ENCODE measurements at places on chromosomes 1 and 21.

DNA sequence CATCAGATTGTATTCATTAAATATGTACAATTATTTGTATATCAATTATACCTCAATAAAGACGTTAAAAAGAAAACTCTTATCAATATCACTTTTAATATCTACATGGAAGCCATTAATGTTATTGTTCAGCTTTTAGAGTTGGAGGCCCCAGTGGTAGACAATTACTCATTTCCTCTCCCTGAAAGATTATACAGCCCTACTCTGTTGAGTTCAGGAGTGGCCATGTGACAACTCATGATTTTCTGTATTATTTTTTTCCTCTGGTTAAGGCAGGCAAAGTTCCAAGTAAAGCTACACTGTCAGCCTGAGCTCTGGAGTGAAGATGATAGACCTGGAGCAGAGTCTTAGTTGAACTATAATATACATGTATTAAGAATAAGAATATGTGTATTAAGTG is 247.9 kb upstream of the B3GALT2 start:
- no peak for DNase-seq

DNA sequence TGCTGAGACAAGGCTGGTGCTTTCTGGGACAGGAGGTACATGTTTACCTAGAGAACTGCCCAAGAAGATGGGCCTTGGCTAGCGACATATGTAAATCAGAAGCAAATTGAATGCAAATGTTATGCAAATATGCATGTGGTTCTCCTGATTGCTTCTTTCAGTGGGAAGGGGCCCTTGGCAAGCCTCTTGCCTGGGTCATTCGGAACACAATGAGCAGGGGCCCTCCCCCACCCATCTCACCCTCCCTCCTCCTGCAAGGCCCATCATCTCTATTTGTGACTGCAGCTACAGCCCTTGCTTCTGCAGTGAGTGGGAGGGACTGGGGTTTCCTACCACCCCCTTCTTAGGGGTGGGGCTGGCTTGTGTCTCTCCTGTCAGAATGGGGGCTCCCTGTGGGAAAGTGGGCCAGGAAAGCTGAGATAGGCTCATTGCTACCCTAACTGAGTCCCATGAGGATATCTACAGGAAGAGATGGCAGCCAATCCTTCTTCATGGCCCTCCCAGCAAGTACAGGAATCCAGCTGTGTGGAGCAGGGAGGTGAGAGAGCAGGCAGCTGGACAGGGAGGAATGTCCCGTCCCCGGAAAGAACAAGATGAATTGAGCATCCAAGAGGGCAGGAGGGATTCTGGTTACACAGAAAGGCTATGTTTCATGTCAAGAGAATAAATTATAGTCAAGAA is 31.0 kb downstream of the FOXD2 start:
- no peak for DNase-seq

DNA sequence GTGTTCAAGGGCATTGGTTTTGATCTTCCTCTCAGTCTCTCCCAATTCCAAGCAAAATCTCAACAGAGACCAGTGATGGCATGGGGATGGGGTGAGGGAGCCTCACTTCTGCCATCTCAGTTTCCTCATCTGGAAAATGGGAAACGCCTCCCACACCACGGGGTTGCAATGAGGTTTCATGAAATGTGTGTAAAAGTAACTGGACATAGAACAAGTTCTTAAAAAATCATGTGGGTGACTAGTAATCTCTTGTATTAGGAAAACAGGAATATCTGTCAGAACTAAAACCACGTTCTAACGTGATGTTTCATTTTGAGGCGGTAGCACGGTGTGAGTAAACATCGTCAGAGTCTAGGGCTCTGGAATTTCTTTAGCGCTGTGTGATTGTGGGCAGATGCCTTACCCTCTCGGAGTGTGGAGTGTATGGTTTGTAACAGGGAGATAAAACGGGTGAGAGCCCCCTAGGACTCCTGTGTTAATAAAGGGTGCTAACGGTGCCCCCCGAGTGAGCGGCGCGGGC is 55.5 kb upstream of the DNAJC6 start:
- no peak for DNase-seq

DNA sequence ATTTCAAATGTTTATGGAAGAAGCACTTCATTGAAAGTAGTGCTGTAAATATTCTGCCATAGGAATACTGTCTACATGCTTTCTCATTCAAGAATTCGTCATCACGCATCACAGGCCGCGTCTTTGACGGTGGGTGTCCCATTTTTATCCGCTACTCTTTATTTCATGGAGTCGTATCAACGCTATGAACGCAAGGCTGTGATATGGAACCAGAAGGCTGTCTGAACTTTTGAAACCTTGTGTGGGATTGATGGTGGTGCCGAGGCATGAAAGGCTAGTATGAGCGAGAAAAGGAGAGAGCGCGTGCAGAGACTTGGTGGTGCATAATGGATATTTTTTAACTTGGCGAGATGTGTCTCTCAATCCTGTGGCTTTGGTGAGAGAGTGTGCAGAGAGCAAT is 10.7 kb downstream of the TARDBP start:
- no peak for DNase-seq

GRCh38 chr1:178076607-178077006 is 17.3 kb upstream of the RASAL2 start:
- DNase-seq: no peak

DNA sequence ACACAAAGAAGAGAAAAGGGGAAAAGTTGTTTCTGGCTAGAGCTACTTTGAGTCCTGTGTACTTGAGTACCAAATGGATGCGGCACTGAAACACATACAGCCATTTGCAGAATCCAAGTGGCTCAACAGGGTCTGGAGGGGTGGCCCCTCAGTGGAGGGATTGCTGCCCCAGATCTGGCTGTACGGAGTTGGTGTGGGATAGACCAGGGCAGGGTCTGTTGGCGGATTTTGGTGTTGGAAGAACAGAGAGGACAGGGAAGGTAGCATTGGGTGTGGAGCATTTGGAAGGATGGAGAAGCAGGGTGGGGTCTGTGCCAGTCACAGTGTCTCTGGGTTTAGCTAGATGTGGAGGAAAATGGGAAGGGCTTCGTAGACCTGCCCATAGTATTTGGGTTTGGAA is 220.5 kb downstream of the CAMTA1 start:
- no peak for DNase-seq

DNA sequence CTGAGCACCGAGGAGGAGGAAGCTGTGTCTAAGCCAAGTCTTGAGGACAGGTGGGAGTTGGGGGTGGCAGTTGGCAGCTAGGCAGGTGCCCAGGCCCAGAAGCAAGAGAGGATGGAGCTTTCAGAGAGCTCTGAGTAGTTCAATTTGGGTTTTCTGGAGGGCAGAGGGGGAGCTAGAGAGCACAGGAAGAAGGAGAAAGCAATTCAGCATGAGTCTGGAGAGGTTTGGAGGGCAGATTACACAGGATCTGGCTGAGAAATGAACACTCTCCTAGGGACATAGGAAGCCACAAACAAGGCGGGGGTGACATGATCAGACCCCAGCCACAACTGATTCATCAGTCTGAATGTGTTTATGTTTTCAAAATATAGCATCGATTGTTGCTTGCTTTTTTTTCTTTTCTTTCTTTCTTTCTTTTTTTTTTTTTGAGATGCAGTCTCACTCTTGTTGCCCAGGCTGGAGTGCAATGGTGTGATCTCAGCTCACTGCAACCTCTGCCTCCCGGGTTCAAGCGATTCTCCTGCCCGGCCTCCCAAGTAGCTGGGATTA is 23.8 kb downstream of the PTPRF start:
- peak; percentile 20 for DNase-seq

DNA sequence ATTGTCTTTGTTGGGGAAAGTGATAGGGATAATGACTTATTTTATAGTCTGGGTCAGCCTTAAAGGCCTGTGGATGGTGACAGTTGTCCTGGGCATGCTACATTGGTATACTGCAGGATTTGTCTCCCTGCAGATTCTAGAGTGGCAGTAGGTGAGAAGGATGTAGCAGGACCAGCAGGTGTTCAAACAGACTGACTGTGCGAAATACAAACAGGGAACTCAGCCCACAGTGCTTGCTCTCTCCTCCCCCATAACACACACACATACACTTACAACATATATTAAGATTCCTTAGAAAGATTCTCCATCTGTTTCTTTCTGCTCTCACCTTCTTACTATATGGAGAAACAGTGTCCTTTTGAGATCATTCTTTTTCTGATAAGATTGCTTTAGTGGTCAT is 6.9 kb downstream of the PDE4B start:
- DNase-seq: no peak

DNA sequence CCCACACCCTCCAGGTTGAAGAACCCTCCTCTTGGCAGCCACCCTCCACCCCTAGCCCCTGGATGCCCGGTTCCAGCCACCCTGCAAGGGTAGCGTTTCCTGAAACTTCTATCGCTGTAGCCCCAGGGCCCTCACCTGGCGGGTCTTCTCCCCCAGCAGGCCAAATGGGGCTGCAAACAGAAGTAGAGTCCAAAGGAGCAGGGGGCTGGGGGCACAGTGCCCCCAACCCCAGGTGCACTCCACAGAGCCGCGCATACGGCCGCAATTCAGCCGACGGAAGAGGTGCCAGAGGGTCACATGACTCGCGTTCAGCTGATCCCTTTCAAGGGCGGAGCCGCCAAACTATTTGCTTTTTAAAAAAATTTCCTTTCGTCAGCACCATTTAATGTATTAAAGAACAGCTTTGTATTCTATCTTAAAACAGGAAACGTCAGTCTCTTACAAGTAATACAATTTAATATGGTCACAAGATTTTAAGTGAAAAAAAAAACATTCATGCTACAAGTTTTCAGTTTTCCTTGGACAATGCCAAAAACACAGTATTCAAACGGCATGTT is at the start of gene GLMP:
Gene GLMP (minus strand): TSS at position 289 of the 557 bp plus-strand sequence. CDS start 34 bp downstream, at position 255.
- DNase-seq: peak; percentile 60

DNA sequence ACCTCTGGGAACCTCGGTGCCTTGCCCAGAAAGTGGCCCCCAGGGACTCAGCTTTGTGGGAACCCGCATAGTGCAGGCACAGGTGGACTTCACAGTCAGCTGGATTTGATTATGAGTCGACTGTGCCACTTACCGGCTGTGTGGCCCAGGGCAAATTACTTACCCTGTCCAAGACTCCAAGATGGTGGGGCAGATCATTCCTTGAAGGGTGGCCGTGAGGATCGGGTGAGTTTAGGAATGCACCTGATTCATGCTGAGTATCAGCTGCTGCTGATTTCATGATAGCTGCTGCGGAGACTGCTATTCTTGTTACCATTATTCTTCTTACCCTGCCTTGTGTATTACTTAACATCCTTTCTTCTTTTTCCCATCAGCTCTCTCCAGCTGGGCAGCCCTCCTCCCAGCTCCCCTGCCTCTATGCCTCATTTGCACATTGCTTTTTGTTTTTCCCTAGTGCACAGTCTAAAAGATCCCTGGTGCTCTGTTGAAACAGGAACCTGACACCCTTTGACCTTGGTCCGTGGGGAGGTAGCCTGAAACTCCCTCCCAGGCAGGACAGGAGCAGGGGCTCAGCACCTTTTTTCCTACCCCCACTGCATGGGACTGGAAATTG is 40.5 kb upstream of the FHAD1 start:
- no peak for DNase-seq

GRCh38 chr1:160168609-160169369 is 17.4 kb downstream of the ATP1A4 start:
- no peak for DNase-seq

- DNase-seq: no peak
Observed at GRCh38 chr1:185279571-185279970, 37.5 kb downstream of the IVNS1ABP start.

DNA sequence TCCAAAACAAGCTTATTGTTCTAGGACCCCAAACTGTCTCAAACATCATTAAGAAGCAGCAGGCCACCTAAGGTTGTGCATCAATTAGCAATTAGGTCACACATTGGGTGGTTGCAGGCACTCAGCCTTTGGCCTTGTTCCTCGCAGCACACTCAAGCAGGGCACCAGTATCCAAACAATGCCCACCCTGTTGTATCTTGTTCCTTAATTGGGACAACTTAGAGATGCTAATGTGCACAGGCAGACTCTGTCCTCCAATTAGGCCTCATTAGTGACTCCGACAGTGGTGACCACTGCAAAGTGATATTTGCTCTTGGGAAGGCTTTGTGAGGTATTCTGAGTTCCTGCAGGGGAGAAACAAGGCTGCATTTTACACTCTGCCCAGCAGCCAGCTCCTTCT is 515.1 kb upstream of the PTBP2 start:
- DNase-seq: no peak

- no peak for DNase-seq
Observed at GRCh38 chr1:6800745-6801144, 15.5 kb downstream of the CAMTA1 start.

DNA sequence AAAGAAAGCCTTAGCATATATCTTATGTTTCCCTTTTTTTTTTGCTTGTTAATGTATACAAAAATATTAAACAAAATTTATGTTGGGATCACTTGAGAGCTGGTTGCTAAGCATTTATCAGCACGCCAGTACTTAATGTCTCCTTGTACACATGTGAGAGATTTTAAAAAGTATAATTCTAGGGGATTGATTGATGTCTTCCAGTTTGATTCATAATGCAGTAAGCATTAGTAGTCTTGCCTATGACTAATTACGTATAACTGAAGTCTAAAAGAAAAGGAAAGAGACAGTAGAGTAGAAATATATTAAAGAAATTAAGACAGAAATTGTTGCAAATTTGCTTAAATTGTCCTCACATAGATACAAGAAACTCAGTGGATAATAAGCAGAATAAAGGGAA is 1630.4 kb upstream of the B3GALT2 start:
- DNase-seq: no peak

DNA sequence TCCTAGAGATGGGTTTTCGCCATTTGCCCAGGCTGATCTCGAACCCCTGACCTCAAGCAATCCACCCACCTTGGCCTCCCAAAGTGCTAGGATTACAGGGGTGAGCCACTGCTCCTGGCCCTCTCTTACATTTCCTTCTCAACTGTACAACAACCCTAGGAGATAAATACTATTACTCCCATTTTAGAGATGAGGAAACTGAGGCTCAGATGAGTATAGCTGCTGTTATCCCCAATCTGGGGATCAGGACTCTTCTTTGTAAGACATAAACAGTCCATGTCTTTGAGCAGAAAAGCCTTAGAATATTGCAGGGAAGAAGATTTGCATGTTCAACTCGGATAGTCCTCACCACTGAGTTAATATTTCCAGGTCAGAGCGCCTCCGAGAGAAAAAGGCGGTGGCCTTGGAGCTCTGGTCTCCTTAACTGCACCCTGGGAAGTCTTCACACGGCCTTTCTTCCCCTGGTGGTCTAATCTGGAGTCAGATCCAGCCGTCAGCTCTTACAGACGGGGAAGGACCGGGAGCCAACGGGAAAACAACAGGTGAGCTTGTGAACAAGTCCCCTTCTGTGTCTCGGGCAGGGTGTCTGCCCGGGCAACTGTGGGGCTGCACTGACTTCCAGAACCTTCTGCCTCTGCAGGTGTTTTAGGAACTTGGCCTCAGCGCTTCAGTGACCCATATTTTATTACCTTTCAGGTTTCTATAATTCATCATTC is 5.9 kb upstream of the OLIG1 start:
- no peak for DNase-seq

DNA sequence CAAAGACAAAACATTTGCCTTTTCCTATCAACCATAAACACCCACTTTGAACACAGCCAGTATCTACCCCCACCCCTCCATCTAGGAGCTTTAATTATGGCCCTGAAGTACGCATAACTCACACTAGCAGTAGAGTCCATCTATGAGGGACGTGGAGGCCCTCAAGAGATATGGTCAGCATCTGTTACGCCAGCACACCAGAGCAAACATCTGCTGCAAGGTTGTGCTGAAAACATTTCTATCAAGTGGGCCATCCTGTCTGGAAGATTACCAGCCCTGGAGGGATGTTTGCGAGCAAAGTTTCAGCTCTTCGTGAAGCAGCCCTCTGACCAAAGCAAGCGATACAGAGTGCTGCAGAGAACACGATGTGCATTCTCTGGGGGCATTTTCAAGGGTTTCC is 74.6 kb downstream of the SLC45A1 start:
- no peak for DNase-seq

- DNase-seq: peak; percentile 79
Observed at GRCh38 chr1:19240673-19241538, 10.4 kb downstream of the EMC1 start.

Measured in stimulated activated naive CD8-positive, alpha-beta T cell treated with anti-CD3 and anti-CD28 coated beads, Interleukin-15, Interleukin-2, amounts not matched to agents 100 U/mL and 50 U/mL, for 24 hours (primary cell).